Tibial nerve (tissue), 4 donors: ENCODE measurements at places on chromosomes 12 and 14.

GRCh38 chr14:29220566-29220965 is 454.0 kb downstream of the FOXG1 start:
- no peaks in the 10 kb centered on the region for H3K36me3 ChIP-seq
- H3K27ac ChIP-seq: no peak overlapping the region
- H3K4me3 ChIP-seq: no peak overlapping the region
- H3K4me1 ChIP-seq: peaks cover 11% of the 10 kb centered on the region
- H3K27me3 ChIP-seq: no peaks in the 10 kb centered on the region

- no peaks in the 10 kb centered on the region for H3K27me3 ChIP-seq
- H3K36me3 ChIP-seq: peaks cover 70% of the 10 kb centered on the region
- H3K4me3 ChIP-seq: no peak overlapping the region
- DNase-seq: no peak
Measured at GRCh38 chr14:75439989-75440388, 12.2 kb downstream of the JDP2 start.

DNA sequence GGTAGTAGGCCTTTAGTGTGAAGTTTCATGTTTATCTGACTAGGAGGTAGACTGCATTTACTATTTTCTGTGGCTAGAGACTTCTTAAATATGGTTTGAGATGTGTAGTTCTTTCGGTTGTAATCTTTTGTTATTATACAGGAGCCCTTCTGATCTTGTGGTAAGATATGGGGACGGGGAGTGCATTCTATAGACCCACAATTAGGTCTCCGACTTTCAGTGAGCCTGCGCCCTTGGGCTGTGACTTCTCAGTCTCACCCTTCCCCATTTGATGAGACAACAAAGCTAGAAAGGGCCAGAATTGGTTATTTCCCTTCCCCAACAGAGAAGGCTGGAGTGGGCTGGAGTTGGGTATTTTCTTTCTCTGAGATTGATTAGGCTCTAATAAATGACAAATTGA is 130.0 kb downstream of the MSRB3 start:
- no peak overlapping the region for H3K27ac ChIP-seq
- peaks cover 16% of the 10 kb centered on the region for H3K36me3 ChIP-seq
- no peaks in the 10 kb centered on the region for H3K4me1 ChIP-seq
- no peak for DNase-seq

DNA sequence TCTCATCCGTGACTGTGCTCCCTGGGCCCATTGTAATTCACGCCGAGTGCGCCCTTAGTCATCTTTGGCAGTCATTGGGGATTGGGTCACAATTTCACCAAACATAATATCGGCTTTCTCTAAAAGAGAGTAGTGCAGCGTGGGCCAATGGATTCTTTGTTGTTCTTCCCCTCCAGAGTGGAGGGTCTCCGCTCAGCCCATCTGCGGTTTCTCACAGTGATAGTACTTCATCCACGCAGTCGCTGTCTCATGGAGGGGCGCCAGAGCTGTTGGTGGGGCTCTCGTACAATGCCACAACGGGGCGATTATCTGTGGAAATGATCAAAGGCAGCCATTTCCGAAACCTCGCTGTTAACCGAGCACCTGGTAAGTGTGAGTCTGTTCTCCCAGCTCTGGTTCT is 321.8 kb downstream of the SNAPC1 start:
- no peak overlapping the region for H3K4me3 ChIP-seq
- no peak overlapping the region for H3K27ac ChIP-seq
- no peaks in the 10 kb centered on the region for H3K27me3 ChIP-seq
- H3K36me3 ChIP-seq: no peaks in the 10 kb centered on the region
- no peaks in the 10 kb centered on the region for H3K4me1 ChIP-seq
- no peak for DNase-seq

DNA sequence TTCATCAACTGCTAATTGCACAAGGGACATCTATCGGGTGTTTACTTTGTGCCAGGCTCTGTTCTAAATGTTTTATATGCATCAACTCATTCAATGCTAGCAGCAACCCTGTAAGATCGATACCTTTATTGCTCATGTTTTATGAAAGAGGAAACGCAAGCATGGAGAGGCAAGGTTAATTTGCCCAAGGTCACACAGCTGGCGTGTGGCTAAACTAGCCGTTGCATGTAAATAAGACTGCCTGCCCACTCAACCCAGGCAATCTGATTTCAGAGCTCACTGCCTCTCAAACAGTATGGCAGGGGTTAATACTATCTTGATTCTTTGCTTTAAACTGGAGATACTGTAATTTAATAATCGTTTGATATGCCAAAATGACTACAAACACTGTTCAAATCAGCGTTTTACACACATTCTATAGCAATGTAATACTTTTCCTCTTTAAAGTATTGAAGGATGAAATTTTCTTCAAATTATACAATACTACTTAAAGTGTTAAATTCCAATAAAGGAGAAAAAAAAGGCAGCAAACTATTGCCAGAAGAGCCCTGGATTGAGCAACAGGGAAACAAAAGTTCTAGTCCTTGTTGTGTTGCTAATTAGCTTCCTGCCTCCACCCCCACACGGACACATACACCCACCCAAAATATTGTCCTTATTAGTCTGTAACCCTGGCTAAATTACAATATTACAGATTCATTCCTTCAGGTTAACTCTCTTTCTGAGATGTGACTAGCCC is 39.1 kb upstream of the DHRS7 start:
- H3K27me3 ChIP-seq: no peaks in the 10 kb centered on the region
- H3K4me1 ChIP-seq: peaks cover 6% of the 10 kb centered on the region
- H3K36me3 ChIP-seq: no peaks in the 10 kb centered on the region
- no peak overlapping the region for H3K4me3 ChIP-seq

DNA sequence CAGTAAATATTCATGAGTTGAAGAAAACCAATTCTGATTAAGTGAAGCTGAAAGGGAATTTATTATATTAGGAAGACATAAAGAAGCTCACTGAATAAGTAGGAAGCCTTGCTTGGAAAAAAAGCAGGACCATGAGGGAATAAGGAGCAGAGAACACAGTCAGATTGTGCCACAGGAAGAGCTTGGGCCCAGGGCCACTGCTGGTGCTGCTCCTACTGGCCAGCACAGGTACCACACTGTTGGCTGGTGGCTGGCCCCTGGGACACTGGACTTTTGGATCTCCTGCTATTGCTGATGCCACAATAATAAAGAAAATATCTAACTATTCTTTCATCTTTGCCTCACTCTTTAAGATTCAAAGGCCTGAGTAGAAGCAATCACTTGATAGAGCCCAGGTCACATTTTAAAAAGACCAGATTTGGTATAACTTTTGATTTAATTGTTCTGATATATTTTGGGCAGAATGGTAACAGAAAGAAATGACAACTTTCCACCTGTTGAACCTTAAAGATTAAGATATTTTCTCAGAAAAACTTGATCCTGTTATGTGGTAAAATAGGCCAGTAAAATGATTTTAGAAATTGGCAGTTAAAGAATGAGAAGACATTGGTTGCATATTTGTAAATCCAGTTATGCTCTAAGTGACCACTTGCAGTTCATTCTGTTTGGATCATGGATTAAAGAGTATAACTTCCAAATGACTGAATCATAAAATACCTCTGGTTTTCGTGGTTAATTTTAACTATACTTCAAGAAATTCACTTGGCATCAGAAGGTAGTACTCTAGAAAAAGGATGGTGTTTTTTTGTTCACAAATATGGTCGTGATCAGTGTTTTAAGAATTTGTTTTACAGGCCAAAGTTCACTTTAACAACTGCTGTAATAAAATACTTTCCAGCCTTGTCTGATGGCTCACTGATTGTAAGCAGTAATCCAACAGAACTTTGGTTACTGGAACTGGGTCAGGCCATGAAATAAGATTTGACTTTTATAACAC is 68.3 kb downstream of the DERA start:
- no peaks in the 10 kb centered on the region for H3K27me3 ChIP-seq
- H3K4me1 ChIP-seq: no peaks in the 10 kb centered on the region
- no peak for DNase-seq
- no peak overlapping the region for H3K4me3 ChIP-seq

DNA sequence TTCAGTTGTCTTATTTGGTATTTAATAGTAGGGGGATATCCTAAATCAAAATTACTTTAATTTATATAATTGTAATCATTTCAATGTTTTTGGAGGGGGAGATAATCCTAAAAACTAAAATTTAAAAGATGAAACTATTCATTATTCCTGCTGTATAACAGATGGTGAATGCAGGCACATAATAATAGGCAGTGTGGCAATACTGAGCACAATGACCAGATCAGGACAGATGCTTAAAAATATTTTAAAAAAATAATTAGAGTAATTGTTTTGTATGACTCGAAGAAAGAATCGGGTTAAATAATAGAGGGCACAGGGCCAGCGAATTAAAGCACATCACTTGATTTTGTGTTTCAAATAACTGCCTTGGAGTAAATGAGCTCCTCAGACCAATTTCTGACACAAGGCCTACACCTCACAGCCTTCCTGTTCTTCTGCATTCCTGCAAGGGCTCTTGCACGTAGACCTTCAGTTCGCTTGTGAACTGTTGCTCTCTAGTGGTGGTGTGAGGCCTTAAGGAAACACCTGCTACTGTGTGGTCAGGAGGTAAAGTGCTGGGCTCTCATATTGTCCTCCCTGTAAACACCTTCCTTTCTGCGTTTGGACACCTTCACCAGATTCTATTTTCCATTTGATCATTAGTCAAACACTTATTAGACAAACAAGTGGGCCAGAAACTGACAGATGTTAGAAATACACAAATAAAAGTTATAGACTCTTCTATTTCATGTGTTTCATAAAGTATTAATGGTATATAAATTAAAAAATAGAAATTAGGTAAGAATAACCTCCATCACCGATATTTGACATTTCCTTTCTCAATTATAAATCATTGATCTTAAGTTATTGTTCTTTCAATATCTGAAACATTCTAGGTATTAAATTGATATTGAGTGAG is 29.3 kb upstream of the KLRF1 start:
- H3K27ac ChIP-seq: no peak overlapping the region
- no peaks in the 10 kb centered on the region for H3K36me3 ChIP-seq
- H3K4me1 ChIP-seq: no peaks in the 10 kb centered on the region
- DNase-seq: no peak
- no peak overlapping the region for H3K4me3 ChIP-seq

DNA sequence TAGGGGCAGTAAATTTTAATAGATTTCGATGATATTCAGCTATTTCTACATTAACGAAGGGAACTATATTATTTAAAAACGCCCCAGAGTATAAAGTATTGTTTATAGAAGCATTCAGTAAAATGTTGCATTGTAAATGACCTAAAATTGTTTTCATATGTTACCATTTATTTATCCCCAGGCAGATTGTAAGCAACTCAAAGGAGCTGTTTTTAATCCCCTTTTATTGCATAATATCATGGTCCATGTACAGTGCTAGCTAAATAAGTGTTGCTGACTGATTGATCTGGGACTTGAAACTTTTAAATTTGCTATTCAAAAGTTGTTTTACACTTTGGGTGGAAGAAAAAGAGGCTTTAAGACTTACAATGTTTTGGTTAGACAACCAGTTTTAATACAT is 199.0 kb upstream of the SLC38A2 start:
- no peak overlapping the region for H3K27ac ChIP-seq
- no peak overlapping the region for H3K4me3 ChIP-seq
- peaks cover 10% of the 10 kb centered on the region for H3K4me1 ChIP-seq

DNA sequence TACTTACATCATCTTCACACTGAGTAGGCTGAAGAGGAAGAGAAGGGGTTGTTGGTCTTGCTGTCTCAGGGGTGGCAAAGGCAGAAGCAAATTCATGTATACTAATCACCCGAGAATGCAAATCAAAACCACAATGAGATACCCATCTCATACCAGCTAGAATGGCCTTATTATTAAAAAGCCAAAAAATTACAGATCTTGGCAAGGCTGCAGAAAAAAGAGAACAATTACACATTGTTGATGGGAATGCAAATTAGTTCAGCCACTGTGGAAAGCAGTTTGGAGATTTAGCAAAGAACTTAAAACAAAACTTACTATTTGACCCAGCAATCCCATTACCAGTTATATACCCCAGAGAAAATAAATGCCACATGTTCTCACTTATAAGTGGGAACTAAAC is 154.9 kb downstream of the SEC23A start:
- no peak overlapping the region for H3K4me3 ChIP-seq
- no peaks in the 10 kb centered on the region for H3K27me3 ChIP-seq
- no peak for DNase-seq
- H3K4me1 ChIP-seq: no peaks in the 10 kb centered on the region
- H3K27ac ChIP-seq: peak overlapping the region; percentile 64

DNA sequence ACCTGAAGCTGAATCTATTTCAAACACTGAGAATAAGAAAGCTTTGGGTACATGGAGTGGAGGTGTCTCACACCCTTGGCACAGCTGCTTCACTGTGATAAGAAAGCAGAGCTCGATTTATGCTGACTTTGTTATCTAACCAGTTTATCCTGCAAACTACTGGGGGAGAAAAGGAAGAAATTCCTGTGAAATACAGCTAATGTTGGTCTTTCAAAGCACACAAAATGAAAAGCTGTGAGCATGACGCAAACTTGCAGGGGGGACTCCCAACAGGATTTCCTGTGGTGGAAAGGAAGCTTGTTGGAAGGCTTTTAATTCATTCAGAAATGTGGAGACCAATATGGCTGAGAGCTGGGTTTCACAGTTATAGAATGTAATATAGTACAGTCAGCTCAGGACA is 53.4 kb downstream of the SRGAP1 start:
- DNase-seq: no peak
- peaks cover 9% of the 10 kb centered on the region for H3K4me1 ChIP-seq
- no peaks in the 10 kb centered on the region for H3K27me3 ChIP-seq
- no peak overlapping the region for H3K27ac ChIP-seq

- no peak for DNase-seq
- H3K36me3 ChIP-seq: no peaks in the 10 kb centered on the region
- no peaks in the 10 kb centered on the region for H3K27me3 ChIP-seq
- H3K4me1 ChIP-seq: peaks cover 24% of the 10 kb centered on the region
Measured at GRCh38 chr14:92482621-92483319, 30.8 kb upstream of the RIN3 start.

- DNase-seq: no peak
- H3K4me1 ChIP-seq: no peaks in the 10 kb centered on the region
- H3K27me3 ChIP-seq: no peaks in the 10 kb centered on the region
- H3K27ac ChIP-seq: peak overlapping the region; percentile 32
Measured at GRCh38 chr12:66154776-66155175, 15.0 kb downstream of the TMBIM4 start.

DNA sequence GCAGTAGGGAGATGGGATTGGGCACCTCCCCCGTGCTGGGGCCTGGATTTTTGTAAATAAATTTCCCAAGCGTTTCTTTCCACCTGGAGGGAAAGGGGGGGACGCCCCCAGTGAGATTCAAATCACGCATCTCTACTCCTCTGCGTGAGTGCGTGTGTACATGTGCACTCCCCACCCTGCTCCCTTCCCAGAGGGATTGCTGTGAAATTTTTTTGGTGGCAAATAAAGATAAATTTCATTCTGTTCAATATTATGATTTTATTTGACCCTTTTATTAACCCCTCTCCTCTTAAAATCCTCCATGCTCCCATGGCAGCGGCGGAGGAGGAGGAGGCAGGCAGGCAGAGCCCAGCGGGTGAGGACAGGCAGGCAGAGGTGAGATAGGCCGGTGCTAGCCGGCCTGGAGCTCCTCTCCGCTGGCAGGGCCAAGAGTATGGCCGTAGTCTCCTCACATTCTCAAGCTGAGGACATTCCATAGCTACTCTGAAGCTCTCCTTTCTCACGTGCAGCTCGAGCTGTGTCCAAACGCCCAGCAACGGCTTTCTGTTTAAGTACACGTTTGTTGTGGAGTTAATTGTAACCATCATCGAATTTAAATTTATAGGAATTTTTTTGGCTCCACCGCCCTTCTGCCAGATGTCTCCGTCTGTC is 1.5 kb upstream of the HOTAIR start:
- no peaks in the 10 kb centered on the region for H3K27me3 ChIP-seq
- no peak overlapping the region for H3K27ac ChIP-seq
- peaks cover 22% of the 10 kb centered on the region for H3K4me1 ChIP-seq
- no peaks in the 10 kb centered on the region for H3K36me3 ChIP-seq
